T-helper 2 cell (primary cell): ENCODE measurements at places on chromosomes 3 and 15.

GRCh38 chr3:9111866-9112265 lies 137.6 kb downstream of the SRGAP3 start:
- DNase-seq, result no peak

DNA sequence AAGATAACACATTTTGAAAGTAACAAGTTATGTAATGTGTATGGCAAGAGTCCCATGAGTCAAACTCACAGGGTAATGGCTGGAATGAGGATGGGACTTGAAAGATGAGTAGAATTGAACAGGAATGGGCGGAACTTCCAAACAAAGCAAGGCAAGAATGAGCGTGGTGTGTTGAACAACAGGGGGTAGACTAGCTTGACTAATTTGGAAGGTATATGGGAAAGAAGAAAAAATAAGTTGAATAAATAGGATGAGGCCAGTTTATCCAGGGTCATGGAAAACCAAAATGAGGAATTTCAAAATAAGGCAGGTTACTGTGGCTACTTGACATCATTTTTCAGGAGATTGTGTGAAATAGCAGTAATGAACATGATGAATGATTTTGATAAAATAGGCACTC lies 2.5 kb upstream of the DPH6 start:
- no peak for DNase-seq

DNA sequence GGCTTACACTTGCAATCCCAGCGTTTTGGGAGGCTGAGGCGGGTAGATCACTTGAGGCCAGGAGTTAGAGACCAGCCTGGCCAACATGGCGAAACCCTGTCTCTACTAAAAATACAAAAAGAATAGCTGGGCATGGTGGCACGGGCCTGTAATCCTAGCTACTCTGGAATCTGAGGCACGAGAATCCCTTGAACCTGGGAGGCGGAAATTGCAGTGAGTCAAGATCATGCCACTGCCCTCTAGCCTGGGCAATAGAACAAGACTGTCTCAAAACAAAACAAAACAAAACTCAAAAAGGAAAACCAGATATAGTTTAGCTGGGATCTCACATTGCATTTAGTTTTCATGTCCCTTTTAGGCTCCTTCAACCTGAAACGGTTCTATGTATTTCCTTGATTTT lies 2.9 kb upstream of the USP50 start:
- no peak for DNase-seq

GRCh38 chr3:128803307-128803706 lies 76.1 kb upstream of the ACAD9 start:
- DNase-seq, result no peak

GRCh38 chr3:127296959-127297358 lies 9.1 kb upstream of the PRR20G start:
- no peak for DNase-seq

GRCh38 chr15:49863431-49864224 lies 242.8 kb downstream of the DTWD1 start:
- DNase-seq, result no peak

DNA sequence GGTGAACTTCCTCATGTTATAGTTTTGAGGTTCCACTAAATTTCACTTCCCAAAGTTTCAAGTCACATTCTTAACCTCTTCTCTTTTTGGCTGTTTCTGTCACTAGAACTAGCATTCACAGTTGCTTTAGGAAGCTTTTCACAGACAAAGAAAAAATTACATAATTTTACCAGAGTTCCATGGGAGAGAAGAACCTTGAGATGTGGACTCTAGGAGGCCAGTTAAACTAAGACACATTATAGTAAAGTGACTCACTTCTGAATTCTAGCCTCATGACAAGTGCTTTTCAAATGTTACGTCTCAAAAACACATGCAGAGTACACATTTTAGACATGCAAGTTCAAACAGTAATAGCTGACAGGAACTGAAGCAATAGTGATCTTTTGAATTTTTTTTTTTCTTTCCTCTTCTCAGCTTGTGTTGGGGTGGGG lies 39.9 kb upstream of the LRTM1 start:
- no peak for DNase-seq

DNA sequence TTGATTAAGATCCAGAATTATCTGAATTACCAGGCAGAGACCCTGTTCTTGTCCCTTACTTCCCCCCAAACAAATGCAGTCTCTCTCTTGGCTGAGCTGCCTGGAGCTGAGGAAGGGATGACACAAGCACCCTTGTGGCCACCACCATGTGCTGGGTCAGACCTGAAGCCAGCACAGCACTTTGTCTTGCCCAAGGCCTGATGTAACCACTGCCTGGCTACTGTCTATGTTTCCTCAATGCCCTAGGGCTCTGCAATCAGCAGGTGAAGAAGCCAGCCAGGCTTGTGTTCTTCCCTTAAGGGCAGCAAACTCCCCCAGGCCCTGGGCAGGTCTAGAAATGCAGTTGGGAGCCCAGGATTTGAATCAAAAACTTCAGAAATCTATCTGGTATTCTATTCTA lies 15.8 kb upstream of the CASR start:
- DNase-seq, result no peak

- DNase-seq, result no peak
Measured at GRCh38 chr3:53842436-53843194, 3.6 kb downstream of the CHDH start.
